ENCODE measurements at places on chromosomes 6 and 20. TPM values are rescaled to one million over a fixed set of nuclear protein-coding genes. Genes with fewer than 3 reads are reported as not detected.

The KIF6 gene
- total RNA-seq = not detected

The COL21A1 gene
- total RNA-seq = not detected

The PROKR2 gene
- total RNA-seq = not detected

The UBD gene
- not detected for total RNA-seq

GRCh38 chr6:101818051-101818450 is 424.5 kb downstream of the GRIK2 start:
- DNase-seq = no peak

- no peak for DNase-seq
These were observed 906.8 kb upstream of the CITED2 start for GRCh38 chr6:140281236-140281635.

GRCh38 chr6:121885399-121886152 is 450.1 kb downstream of the GJA1 start:
- DNase-seq = no peak

- no peak for DNase-seq
These were observed 76.6 kb upstream of the CHD6 start for GRCh38 chr20:41694796-41695195.

GRCh38 chr6:7542065-7542873 is 798 bp downstream of the DSP start:
- peak; percentile 3 for DNase-seq

DNA sequence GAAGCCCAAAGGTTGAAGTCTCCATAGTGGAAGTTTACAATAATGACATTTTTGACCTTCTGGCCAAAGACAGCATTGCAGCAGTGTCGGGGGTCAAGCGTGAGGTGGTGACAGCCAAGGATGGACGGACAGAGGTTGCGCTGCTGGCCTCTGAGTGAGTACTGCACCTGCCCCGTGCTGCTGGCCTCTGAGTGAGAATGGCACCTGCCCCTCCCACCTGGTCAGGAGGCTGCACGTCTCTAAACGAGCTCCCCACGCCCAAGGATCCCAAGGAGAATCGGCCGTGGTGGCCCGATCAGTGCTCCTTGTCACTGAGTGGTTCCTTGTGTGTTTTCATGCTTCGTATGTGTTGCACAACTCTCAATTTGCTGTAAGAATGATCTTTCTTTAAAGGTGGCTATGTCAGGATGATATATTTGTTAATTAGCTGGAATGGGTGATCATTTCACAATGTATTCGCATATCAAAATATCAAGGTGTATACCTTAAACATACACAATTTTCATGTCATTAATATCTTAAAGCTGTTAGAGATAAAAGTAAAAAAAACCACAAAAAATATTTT is 40.4 kb downstream of the FRMD1 start:
- no peak for DNase-seq

- peak; percentile 51 for DNase-seq
These were observed 291.8 kb downstream of the BMP7 start for GRCh38 chr20:56974499-56975250.

- DNase-seq = no peak
These were observed 57.2 kb downstream of the IL20RA start for GRCh38 chr6:136987526-136987925.
